ENCODE measurements at places on chromosomes 6 and 20. TPM values are rescaled to one million over a fixed set of nuclear protein-coding genes. Genes with fewer than 3 reads are reported as not detected.
A peak's percentile ranks its signal among the peaks of the same experiment; 100 is the strongest.

DNA sequence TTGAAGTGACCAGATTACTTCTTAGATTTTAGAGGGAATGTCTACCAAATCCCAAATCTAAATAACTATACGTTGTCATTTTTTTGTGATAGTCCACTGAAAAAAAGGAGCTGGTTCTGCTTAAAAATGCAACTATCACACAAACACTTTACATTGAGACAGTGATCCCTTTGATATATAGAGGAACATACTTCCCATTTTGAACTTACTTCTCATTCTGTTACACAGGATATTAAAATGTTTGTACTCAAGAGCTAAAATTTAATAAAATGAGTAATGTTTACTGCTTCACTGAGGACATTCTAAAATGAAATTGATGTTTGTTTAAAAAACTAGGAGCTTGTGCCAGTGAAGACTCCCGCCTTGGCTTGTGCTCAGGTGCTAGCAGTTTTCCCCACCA lies 174.1 kb downstream of the CARMIL1 start:
- ATAC-seq = no peak

- no peak for ATAC-seq
These were observed 10.4 kb downstream of the KCNS1 start for GRCh38 chr20:45090481-45090880.

DNA sequence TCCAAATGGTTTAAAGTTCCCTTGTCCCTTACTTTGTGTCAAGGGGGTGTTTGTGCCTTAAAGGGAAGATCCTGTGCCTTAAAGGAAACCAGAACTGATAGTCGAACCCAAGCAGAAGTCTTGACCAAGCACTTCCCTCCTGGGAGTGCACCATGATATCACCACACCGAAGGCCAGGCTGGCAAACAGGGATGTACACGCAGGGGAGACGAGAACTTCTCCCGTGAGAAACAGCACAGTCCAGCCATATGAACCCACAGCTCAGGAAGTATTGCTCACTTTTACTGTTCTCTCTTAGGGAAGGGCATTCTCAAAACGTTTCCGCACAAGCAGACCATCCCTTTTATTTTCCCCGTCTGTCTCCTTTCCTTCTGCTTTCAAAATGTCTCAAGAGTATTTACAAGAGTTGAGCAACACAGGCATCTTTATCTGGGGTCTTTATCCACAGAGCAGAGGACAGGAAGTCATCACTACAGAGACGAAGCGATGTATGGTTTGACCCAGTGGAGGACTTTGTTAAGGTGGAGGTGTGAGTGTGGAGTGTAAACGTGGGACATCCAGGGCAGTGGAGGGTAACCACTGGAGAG lies 12.8 kb upstream of the SERPINB1 start:
- ATAC-seq = peak; percentile 20

The FAM162B gene
- 9.1 TPM for total RNA-seq

Measured in gastroesophageal sphincter (tissue), 4 donors.